Epithelial cell of proximal tubule (primary cell): ENCODE measurements at places on chromosomes 5 and 9. TPM values are rescaled to one million over a fixed set of nuclear protein-coding genes. Genes with fewer than 3 reads are reported as not detected.

HRH2 gene
- 0.29 and 0.65 TPM in 2 replicates for total RNA-seq

- DNase-seq = no peak
Observed at GRCh38 chr5:142246-142810, 49.0 kb upstream of the LRRC14B start.

DEPDC1B gene
- 21.4 and 38.6 TPM in 2 replicates for total RNA-seq

PCDHAC2 gene
- total RNA-seq = not detected in 2 replicates

- no peak for DNase-seq
Observed at GRCh38 chr5:50441493-50441955, 436 bp upstream of the EMB start.

DNA sequence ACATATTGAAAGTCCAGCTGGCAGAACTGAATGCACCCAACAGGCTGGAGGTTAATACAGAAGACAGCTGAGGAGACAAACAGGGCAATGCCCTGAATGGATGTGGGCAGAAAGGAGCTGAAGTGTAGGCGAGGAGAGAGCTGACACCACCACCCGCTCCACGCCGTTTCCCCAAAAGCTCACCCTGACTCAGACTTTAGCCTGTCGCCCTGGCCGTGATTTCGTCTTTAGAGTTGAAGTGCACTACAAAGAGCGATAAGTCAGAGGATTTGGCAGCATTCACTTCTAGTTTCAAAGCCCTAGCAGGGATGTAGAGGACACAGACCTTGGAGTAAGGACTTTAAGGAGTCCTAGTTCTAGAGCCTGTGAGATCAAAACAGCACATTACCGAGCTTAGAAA, 2.2 kb upstream of the ERAP1 start:
- DNase-seq = no peak
